SK-N-DZ (cell line): ENCODE measurements at places on chromosomes 1 and 21.

DNA sequence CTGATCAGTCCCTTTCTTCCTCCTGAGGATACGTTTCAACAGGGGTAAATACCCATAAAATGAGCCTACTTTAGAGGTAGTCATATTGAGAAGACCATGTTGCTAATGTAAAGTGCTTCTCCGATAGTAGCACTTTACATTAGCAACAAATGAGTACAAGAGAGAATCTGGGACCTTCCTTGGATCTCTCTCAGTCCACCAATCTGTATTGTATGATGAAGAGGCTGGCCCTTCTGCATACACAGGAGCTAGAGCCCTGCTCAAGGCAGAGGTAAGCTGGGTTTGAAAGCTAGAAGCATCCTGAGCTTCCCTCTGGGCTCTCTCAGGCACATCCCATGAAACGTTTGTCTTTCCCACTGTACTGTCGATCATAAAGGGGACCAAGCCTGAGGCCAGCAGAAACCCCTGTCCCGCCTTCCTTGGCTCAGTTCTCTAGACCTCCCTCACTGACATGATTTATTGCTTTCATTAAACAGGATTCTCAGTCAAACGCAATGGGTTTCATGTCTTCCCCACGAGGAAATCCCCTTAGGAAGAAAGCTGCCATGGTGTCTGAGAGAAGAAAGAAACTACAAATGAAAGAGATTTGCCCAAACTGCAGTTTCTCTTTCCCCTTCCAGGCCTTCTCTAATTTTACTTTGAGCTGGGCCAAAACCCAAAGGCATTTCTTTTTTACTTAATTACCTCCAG, 62.8 kb upstream of the BCAR3 start:
- no peak for DNase-seq

GRCh38 chr1:234768171-234768568, 158.2 kb upstream of the IRF2BP2 start:
- no peak for DNase-seq

- DNase-seq, result no peak
Observed at GRCh38 chr1:64748222-64748621, 3.3 kb downstream of the RAVER2 start.

DNA sequence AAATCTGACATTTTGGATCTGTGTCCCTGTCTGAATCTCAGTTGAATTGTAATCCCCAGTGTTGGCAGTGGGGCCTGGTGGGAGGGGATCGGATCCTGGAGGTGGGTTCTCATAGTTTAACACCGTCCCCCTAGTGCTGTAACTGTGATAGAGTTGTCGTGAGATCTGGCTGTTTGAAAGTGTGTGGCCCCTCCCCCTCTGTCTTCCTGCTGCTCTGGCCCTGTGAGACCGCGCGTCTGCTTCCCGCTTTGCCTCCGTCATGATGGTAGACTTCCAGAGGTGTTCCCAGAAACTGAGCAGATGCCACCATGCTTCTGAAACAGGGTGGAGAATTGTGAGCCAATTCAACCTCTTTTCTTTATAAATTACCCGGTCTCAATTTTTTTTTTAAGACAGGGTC, 25.0 kb downstream of the AGPAT3 start:
- DNase-seq, result no peak

DNA sequence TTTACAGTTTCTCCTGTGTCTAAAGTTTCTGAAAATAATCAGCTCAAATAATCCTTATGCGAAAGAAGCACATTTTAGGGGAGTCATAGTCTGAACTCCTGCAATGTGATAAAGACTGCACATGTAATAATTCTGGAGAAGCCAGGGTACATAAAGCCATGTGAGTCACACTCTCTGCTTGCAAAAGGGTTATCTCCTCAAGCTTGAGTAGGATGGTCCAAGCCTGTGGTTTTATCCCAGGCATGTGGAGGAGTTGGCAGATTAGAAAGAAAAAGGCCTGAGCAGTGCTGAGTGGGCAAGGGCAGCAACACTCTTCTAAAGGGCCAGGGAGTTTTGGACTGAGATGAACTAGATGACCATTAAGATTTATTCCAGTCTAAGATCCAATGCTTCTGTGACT, 220.4 kb downstream of the RHOU start:
- no peak for DNase-seq

- no peak for DNase-seq
Observed at GRCh38 chr21:42150474-42151085, 68.4 kb upstream of the ABCG1 start.

GRCh38 chr1:248779350-248779749, 23.8 kb upstream of the LYPD8 start:
- DNase-seq, result no peak

GRCh38 chr1:84947536-84948410, 49.1 kb downstream of the MCOLN2 start:
- no peak for DNase-seq

- peak; percentile 66 for DNase-seq
Observed at GRCh38 chr1:228081578-228082213, 812 bp upstream of the ARF1 start.

DNA sequence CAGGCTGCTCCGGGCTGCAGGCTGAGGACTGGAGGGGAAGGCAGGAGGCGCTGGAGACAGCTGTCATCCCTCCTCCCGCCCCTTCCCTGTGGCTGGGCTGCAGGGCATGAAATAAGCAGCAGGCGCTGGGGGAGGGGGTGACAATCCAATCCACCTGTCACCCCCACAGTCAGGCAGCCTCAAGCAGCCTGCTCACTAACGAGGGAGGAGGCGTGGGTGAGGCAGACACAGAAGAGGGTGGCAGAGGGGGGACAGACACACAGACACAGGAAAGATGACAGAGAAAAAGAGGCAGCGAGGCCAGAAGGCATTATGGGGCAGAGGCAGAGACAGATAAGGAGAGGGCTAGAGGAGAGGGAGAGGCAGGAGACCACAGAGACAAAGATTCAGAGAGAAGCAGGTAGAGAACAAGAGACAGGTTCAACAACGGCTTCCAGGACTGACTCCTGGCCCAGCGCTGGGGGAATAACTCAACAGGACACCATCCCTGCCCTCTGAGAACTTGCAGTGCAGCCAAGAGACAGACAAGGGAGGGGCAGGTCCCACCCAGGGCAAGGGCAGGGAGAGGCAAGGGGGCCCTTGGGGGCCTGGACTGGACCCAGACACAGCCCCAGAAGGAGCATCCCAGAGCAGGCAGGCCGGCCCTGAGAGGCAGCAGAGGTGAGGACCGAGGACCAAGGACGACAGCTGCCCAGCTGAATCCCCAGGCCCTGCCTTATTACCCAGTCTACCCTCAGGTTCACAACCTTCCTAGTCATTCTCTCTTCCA, 11.2 kb downstream of the MEF2D start:
- DNase-seq, result peak; percentile 84

DNA sequence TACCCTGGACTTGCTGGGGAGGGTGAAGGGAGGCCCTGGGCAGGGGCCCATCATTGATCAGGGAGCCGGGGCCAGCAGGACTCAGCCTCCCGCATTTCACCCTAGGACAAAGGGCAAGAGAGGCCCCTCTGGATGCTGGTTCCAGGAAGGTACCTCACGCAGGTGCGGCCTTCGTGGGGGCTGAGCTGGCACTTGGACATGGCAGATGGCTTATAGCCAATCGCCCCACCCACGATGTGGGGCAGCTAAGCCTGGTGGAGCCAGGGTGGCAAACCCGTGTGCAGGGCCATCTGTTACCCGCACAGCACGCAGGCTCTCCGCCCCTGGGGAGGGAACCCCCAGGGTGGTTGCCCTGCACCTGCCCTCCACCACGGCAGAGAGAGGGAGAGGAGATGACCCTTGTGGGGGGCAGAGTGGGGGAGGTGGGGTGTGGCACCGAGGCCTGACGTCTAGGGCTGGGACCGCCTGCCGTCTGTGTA, 2.5 kb downstream of the TFF3 start:
- DNase-seq, result no peak

- DNase-seq, result no peak
Observed at GRCh38 chr1:207316622-207317391, 4.7 kb upstream of the CD55 start.

DNA sequence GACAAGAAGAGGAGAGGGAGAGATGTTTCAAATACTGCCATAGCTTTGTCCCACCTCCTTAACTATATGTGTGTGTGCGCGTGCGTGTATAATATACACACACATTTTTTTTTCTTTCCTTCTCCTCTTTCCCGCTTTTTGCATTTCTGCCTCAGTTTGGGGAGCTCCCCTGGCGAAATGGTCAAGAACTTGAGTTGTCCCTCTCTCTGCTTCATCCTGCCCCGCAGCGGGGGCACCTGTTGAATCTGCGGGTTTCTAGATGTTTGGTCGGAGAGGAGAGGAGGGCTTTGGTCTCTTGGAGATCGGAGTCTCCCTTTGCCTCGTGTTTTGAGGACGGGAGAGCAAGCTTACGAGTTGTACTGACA, 504 bp downstream of the SCCPDH start:
- DNase-seq, result peak; percentile 49
